ENCODE measurements at places on chromosomes 3 and 15.

- DNase-seq: no peak
Observed at GRCh38 chr3:30492322-30493192, 113.8 kb upstream of the TGFBR2 start.

GRCh38 chr3:16841904-16842271 lies 42.9 kb upstream of the PLCL2 start:
- DNase-seq: no peak

DNA sequence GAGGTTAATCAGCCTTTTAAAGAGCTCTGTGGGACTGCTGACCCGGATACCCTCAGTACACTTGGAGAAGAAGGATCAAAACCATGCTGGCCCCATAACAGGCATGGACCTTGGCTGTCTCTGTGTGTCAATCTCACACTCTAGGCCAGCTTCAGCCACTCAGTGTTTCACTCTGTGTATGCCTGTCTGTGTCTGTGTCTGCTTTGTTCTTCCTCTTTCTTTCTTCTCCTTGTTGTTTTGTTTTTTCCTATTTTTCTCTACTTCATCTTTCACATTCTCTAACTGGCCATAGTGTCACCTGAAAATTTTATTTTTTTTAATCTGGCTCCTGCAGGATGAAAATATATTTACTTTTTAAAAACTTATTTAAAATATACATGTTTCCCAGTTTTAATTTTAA lies 51.1 kb downstream of the SERP1 start:
- no peak for DNase-seq

- DNase-seq: no peak
Observed at GRCh38 chr3:165800970-165801369, 36.3 kb downstream of the BCHE start.

DNA sequence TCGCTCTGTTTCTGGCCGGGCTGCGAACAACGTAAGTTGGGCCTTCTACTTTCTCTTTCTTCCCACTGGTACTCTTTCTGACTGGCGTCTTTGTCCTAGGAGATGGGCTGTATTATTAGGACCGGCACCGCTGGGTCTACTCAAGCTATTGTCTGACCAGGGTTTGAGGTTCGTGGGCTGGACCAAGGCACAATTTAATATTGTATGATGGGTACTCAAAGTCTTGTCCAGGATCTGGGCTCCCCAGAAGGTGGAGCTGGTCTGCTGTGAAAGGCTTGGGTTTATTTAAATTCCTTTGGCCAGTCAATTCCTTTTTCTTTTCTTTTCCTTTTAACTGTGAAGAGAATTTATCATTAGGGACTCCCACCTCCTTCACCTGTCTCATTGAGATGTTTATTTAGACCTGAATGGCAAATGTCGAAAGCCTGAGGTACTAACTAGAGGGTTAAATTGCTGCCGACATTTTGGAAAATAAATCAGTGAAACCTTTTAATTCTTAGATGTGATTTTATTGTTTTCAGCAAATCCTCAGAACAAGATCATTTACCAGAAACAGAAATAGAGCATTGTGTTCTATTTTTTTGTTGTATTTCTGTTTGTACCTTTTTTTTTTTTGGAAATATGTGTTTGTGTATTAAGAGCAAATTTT lies 410 bp downstream of the LRRC49 start:
- DNase-seq: no peak

DNA sequence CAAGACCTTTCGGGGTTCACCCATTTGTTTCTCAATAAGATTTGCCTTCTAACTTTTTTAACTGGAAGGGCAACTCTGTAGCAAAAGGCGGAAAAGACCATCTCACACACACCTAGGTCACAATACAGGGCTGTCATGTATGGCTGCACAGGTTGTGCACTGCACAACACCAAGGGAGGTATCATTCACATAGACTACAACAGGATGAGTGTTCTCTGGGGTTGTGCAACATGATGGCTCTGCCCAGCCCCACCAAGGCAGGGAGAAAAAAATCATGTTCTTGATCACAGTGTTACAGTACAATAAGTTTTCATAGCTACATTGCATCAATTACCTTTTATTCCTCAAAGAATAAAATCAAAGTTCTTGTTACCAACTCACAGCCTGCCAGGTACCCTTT lies 52.8 kb downstream of the ANXA2 start:
- DNase-seq: no peak

DNA sequence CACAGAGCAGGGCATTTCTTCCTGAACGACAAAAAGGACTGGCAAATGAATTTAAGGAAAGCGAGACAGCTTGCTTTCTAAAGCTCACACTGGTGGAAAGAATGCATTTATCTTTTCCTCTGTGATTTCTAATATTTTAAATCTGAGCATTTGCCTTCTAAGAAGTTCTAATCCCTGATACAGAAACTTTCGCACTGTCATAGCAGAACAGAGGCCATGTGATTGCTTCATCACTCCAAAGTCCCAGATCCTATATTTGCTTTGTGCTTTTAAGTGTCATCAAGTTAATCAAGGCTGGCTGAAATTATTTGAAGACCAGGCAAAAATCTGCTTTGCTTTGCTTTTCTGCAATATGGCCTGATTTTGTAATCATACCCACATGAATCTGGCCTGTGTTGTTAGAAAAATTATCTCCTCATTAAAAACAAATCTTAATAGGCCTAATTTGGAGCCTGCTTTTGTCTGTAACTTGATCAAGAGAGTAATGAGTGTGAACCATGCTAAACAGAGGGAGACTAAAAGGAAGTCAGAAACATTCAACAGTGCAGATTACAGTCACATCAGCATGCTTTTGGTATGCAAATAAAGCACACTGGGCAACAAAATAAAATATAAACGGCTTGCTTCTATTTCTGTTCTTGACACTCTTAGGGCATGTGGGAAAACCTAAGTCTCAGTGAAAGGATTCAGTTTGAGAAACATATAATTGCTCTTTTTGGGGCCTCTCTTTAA lies 178.2 kb upstream of the ADAMTS9 start:
- no peak for DNase-seq
